ENCODE measurements at places on chromosomes 2 and 18.

DNA sequence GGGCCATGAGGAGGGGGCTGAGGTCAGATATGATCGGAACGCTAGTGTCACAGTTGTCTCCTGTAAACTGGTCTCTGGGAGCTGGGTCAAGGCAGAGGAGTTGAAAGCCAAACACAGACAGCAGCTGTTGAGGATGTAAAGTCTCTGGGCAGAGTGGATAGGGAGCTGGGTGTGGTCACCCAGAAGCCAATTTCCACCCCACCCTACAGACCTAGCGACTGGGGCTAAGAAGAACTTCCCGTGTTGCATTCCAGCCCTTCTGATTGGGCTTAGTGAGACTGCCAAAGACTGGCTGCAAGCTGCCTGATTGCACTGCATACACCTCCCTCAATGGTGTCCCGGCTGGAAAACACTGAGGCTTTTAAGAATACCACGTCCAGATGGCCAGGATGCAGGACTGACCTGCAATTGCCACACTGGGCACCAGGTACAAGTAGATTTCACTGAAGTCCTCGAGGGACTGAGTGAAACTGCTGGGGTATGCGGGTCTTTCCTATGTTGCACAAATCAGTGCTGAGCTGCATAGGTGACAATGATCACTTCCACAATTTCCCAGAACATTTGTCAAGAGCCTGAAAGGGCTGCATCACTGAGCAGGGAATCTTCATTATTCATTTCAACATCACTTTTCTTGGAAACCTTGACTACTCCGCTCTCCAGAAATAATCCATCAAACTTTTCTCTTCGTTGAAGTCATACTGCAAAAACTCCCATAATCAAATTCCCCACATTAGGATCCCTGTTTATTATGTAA, 43.1 kb upstream of the EML4 start:
- DNase-seq, result no peak

DNA sequence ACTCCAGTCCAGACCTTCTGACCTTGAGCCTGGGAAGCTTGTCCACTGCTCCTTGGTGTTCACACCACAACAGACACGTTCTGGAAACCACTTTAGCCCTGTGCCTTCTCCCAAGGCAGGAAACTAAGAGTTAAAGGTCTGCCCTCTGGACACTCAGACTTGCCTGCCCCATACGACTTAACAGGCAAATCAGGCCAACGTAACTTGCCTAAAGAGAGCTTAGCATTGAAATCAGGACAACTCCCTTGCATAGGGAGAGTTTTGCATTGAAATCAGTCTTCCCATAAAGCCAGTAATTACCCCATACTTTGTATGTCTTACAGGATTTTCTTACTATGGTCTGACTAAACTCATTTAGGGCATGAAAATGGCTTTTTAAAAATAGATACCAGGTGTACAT, 18.5 kb downstream of the NFE2L2 start:
- DNase-seq, result no peak

DNA sequence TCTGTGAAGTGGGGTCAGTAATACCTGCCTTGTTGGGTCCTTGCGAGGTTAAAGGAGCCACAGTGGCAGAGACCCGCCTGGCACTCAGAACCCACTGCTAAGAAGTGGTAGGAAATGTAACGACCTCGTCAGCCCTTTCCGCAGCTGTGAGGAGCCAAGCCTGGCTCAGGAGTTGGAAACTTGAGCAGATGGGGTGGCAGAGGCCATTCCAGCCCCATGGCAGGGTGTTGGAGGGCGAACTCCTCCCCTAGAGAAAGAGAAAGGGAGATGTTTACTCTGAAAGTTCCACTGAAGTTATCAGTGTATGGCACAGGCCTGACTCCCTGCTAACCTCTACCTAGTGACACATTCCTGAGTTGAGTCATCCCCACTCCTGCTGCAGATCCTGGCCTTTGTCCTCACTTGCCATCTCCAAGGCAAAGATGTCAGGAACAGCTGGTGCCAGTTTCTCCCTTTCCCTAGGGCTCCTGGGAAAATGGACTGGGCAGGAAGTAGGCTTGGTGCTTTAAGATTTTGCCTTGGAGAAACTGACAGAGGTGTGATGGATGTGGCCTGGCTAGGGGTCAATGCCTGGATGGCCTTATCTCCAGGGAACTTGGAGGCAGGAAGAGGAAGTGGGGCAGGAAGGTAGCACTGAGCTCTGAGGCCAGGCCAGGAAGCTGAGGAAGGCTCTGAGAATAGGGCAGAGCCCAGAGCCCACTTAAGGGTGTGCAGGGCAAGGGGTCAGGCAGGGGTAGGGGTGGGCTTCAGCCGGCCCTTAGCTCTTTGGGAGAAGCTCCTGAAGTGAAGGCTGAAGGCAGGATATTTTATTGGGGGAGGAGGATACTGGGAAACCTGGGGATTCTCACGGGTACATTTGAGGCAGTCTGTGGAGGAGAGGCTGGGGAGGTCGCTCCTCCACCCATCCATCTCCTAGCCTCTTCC, 888 bp downstream of the VAMP5 start:
- DNase-seq, result no peak

- DNase-seq, result no peak
Observed at GRCh38 chr2:135473567-135473966, 57.5 kb downstream of the ZRANB3 start.

DNA sequence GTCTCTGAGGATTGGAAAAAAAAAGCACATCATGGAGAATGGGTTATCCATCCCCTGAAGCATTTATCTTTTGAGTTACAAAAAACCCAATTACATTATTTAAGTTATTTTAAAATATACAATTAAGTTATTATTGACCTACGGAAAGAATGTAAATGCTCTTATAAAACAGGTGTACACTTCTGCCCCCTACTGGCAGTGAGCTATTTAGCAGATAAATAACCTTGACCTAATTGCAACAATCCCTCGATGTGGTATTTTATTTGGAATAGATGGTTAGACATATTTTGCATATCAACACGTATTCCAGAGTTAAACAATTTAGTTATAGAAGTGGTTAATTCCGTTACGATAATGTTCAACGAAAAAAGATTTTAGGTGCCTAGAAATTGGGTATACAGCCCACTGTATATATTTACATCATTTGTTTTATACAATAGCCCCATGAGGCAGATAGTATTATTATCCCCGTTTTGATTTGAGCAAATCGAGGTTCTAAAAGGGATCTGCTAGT, 9.1 kb upstream of the DAW1 start:
- no peak for DNase-seq

- DNase-seq, result no peak
Observed at GRCh38 chr2:158713523-158714138, 81.5 kb upstream of the DAPL1 start.

DNA sequence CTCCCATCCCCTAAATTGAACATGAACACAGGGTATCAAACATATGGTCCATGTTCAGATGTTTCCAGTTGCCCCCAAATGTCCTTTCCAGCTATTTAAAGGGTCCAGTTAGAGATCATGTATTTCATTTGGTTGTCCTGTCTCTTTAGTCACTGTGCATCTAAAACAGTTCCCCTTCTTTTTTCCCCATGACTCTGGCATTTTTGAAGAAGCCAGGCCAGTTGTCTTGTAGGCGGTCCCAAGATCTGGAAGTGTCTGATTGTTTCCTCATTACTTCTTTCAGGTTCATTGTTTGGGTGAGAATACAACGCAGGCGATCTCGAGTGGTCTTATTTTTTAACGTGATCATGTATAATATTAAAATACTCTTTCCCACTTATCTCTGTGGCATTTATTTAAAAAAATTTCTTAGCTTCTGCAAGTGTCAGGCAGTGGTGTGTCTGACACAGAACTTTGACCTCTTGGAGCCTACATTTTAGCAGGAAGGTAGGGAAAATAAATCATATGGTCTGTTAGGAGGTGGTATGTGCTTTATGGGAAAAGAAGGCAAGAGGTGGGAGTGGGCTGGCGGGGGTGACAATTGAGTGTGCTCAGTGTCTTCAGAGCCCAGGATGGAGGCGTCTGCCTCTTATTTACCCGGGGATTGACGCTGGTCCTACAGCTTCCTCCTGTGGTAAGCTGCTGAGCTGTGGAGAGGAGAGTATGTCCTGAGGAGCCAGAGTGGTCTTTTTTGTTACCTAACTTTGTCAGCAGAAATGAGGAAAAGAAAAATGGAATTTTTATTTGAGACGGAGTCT, 8.1 kb downstream of the RAB31 start:
- DNase-seq, result no peak

DNA sequence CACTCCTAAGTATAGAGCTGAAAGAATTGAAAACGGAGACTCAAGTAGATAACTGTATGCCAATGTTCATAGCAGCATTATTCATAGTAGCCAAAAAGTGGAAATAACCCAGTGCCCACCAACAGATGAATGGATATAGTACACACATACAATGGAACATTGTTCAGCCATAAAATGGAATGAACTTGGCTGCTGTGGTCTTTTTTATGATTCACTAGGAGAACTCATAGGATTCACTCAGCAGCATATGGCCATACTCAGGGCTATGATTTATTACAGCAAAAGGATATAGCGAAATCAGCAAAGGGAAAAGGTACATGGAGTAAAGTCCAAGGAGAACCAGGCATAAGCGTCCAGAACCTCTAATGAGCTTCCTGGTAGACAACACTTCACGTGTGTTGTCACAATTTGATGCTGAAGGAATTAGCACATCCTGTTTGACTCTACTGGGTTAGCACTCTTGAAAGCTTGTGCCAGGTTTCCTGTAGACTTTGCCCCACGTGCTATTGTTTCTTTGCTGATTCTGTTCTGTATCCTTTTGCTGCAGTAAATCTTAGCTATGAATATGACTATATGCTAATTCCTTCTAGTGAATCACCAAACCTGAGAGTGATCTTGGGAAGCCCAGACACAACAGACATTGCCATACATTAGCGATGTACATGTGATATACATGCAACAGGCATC, 15.7 kb downstream of the SPC25 start:
- DNase-seq, result no peak

DNA sequence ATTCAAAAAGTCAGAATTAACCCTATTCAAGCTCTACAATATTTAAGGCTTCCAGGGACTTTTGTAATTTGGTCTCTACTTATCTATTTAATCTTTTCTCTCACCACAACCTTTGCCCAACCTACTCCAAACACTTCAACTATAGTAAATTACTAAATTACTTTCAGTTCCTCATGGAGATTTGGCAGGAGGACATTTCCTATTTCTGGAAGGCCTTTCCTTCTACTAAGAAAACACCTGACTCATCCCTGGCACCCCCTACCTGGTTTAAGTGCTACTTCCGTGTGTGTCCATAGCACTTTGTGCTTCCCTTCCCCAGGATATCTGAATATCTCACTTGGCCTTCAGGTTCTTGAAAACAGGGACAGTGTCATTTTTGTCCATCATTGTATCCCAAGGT, 96.3 kb downstream of the UPP2 start:
- DNase-seq, result no peak

- DNase-seq, result no peak
Observed at GRCh38 chr2:206859330-206859739, 80.0 kb upstream of the CPO start.

- no peak for DNase-seq
Observed at GRCh38 chr2:180823546-180824141, 156.8 kb upstream of the UBE2E3 start.

DNA sequence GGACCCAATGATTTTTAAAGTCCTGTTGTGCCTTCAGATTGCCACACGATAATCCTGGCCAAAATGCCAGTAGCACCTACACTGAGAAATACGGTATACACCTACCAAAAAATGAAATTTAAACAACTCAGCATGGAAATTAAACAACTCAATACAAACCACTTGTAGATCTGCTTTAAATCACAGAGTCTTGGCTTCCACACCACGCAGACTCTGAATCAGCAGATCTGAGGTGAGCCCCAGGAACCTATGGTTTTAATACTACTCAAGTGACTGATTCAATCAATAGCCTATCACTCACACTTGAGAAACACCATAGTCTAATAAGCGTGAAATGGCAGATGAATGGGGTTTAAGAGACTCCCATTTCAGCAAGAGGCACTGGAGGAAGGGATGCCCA, 46.9 kb downstream of the MAP4K3 start:
- DNase-seq, result no peak

DNA sequence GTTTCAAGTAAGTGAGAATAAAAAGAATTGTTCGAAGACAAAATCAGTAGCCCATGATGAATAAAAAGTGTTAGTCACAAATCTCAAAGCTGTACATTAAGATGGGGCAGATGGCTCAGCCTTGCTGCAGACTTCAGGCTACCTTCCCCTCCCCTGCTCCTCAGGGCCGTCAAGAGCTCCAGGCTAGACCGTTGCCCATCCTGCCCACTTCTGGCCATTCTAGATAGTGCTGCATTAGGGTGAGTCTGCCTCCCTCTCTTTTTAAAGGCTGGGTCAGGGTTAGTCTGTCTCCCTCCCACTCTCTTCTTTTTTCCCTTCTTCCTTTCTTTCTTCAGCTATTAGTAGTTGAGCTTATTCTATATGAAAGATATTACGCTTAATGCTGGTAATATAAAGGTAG, 86.0 kb downstream of the MAPRE2 start:
- no peak for DNase-seq

DNA sequence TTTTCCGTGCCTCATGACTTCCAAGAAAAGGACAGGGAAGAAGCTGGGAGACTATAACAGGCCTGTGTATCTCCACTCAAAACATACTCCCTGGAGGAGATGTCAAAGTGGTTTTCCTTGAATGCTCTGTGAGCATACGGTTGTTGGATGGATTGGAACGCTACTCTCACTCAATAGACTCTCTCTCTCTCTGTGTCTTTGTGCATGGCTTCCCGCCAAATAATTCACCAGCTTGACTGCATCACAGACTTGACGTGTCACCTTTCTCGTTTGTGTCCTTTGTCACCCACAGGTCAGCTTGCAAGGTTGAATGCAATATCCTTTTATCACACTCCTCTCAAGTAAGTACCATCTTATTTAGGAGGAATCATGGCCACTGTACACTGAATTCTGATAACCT, 156.8 kb upstream of the MAPRE2 start:
- no peak for DNase-seq

DNA sequence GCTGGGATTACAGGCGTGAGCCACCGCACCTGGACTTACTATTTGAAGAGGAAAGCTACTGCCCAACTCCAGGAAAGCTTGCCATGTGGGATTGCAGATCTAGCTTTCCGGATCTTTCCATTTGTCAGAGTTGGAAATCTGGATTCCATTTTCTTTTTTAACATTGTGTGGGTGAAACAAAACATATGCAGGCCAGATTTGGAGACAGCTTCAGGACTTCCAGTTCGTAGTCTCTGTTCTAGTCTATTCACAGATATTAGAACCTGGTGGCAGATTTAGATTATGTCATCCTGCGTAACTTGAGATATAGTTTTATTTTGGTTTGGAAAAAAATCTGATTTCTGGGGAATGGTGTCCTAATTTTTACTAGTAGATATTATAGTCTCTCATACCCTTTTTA, 70.5 kb downstream of the ZNF236 start:
- DNase-seq, result no peak

DNA sequence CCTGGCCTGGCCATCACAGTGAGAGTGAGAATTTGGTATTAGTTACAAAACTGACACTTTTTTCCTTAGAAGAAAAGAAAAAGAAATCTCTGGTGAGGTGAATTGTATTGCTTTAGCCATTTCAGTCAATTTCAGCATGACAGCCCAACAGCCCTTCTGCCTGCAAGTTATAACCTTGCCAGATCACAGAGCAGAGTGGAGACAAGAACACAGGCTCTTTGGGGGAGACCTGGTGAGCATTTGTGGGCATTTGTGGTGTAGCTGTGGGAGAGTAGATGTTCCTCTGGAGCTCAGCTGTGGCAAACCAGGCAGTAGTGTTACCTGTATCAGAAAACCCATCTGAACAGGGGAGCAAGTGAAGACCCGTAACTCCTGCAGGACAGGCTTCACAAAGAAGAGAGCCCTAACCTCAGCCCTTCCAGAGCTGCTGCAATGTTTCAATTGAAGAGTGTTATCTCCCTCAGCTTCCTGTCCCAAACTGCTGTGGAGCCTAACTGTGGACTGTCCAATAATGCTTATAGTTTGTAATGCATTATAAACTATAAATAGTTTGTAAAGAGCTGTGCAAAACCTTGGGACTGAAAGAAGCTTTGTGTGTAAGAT, 22.8 kb upstream of the DLX1 start:
- no peak for DNase-seq

Measured in activated CD8-positive, alpha-beta memory T cell treated with anti-CD3 and anti-CD28 coated beads for 1 hour (primary cell).